ENCODE measurements at places on chromosomes 5 and 9. TPM values are rescaled to one million over a fixed set of nuclear protein-coding genes. Genes with fewer than 3 reads are reported as not detected.
A peak's percentile ranks its signal among the peaks of the same experiment; 100 is the strongest.

DNA sequence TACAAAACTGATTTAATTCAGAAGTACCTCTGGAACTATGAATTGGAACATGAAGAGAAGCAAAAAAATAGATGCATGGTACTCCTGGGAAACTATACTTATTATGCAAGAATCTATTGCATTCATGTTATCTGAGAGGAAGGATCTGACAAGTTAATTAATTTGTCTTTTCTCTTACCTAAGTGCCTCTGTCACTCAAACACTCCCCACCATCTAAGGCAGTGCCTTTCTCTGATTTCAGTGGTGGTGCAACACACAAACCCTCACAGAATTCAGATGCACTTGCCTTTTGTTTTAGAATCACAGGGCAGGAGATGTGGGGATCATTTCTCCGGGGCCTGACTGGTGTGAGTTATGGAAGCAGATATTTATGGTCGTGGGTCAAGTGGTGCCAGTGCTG, 52.5 kb upstream of the C9orf72 start:
- peaks cover 6% of the 10 kb centered on the region for H3K4me1 ChIP-seq
- no peaks in the 10 kb centered on the region for H3K36me3 ChIP-seq
- no peaks in the 10 kb centered on the region for H3K27me3 ChIP-seq
- H3K27ac ChIP-seq: peak overlapping the region; percentile 56
- H3K4me3 ChIP-seq: no peak overlapping the region

GRCh38 chr9:130912932-130913598, 16.5 kb upstream of the QRFP start:
- H3K27ac ChIP-seq: peak overlapping the region; percentile 9
- H3K4me3 ChIP-seq: peak overlapping the region; percentile 26

- peaks cover 25% of the 10 kb centered on the region for H3K4me1 ChIP-seq
- DNase-seq: peak; percentile 33
- no peak overlapping the region for H3K27ac ChIP-seq
- H3K4me3 ChIP-seq: no peak overlapping the region
- no peaks in the 10 kb centered on the region for H3K36me3 ChIP-seq
Observed at GRCh38 chr9:123687246-123687751, 242.6 kb downstream of the DENND1A start.

Gene PRUNE2
- 65.0 TPM for polyA plus RNA-seq
